Activated T-cell treated with anti-CD3 and anti-CD28 coated beads, Interleukin-2, amount 50 U/mL, for 4 hours (primary cell): ENCODE measurements at places on chromosomes 5 and 9. TPM values are rescaled to one million over a fixed set of nuclear protein-coding genes. Genes with fewer than 3 reads are reported as not detected.
A peak's percentile ranks its signal among the peaks of the same experiment; 100 is the strongest.

- DNase-seq, result no peak
Measured at GRCh38 chr5:5295351-5295750, 127.1 kb upstream of the ICE1 start.

DNA sequence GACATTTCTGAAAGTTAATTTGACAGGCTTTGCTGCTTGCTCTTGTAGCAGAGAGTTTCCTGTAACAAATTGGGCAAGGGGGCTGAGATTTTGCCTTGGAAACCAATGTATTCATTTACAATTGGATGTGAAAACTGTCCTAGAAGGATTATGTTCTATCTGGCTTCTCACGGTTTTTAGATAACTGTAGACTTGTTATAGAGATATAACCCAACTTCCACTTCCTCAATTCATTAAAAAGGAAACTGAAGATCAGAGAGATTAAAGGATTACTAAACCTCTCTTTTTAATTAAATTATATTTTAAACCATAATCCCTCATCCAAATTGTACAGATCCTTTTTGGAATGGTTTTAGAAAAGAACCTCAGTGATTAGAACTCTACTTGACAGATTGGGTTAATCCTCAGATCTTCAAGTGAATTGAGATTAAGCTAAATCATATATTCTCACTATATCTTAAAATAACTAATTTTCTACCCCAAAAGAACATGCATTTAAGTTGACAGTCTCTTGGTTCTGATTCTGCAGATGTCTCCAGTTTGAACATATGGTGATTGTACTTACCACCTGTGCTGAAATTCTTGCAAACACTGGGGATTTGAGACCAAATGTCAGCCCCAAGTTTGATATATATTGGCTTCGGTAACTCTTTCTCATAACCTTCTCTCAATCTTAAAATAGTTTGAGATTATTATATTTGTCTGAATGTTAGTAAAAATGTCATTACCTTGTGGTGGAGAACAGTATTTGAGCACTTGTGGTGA is 130.1 kb upstream of the C9orf72 start:
- DNase-seq, result no peak

DNA sequence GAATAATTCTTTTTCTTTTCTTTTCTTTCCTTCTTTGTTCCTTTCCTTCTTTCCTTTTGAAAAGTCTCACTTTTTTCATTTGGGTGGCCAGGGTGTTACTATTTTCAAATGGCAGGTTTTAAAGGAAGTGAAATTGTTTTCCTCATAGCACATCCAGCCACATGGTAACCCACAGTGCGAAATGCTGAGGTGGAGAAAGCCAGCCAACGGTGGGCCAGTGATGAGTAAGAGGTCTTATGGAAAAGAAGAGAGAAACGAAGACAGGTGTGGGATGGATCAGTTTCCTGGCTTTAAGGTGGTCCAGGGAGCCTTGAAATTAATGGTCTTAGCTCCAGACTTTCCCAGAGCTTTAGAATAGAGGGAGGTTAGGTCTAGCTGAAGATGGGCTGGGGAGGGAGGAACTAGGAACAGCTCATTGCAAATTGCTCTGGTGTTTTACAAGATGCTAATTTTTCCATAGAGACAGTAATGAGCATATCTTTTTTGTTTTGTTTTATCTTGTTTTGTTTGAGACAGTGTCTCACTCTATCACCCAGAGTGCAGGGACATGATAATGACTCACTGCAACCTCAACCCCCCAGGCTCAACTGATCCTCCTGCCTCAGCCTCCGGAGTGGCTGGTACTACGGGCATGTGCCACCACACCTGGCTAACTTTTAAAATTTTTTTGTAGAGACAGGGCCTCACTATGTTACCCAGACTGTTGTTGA is 17.8 kb downstream of the ITK start:
- peak; percentile 60 for DNase-seq

DNA sequence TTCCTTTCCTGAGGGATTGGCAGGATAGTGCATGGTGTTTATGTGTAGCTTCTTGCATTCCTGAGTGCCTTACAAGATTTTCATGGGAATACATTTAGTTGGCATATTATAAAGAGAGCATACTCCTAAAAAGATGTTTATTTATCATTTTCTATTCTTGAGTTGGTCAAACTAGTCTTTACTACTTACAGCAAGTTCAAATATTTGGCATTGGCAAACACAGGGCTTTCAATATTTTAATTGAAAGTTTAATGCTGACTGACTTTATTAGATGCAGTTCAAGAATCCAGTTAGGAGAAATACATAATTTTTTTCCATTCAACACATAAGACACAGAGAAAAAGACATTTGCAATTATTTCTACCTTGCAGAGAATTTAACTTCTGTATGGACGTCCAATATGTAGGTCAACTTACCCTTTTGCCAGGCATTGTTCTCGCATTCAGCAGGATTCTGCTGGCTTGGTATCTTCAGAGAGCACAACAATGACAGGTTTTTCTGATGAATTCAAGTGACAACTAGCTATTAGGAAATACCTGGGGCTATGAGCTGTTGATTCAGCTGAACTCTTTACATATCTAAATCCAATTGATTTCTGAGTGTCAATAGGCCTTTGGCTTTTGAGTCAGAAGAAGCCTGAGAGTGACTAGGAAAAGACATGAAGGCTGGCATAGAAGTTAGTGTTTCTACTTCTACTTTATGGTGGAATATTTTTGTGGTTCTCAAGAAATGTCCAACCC is 129.6 kb downstream of the LURAP1L start:
- no peak for DNase-seq

DNA sequence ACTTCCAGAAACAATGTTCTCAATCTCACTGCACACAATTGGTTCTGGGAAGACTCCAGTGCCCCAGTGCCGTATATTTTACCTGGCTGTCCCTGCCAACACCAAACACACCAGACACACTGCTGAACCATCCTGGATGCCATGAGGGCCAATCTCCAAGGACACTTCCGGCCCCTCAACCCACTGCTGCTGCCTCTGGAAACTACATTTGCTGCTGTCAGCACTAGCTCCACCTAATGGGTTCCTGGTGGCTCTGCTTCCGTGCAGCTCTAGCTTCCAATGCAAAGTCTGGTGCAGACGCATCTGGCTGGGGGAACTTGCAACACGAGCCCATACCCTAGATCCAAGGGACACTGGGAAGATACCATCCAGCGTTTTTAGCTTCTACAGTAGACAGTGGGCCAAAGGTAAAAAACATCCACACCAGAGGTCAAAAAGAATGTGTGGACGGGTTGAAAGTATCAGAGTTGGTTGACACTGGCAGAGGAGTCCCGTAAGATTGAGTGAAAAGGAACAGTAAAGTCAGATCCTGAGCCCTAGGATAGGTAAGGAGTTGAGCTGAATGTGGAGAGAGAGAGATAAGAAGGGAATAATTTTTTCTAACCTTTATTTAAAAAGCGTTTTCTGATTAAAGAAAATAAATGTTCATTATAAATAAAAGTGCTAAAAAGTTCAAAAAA is 99.7 kb upstream of the KIF2A start:
- DNase-seq, result no peak

DNA sequence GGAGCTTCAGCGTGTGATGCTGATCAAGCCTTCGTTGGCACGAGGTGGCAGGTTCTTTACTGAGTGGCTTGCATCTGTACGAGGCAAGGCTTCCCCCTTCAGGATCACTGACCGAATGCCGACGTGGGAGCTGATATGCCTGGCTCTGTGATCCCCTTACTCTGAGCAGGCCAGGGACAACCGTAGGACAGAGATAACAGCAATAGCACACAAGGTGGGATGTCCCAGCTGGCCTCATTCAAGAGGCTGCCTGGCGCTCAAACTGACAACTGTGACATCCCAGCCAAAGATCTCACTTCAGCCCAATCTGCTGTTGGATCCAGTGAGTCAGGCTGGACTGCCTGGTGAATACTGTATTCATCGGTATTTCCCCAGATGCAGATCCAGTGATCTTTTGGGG is 199.4 kb upstream of the PANK3 start:
- DNase-seq, result no peak

DNA sequence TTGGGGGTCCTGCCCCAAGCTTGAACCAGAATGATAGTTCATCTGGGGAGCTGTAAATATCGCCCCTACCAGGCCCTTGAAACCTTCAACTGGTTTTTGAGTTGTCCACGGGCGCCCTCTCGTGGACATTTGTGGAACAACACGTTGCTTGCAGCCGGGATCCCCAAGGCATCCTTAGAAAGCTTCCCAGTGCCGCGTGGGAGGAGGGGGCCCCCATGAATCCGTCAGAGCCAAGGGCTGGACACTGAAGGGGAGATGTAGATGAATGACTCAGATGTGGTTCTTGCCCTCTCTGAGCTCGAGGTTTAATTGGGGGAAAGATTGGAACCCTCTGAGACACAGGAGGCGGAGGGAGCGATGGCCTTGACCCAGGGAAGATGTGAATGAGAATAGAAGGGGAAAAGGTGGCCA is 31.8 kb upstream of the ORM1 start:
- DNase-seq, result peak; percentile 68

GRCh38 chr9:126431077-126431742 is 104.6 kb downstream of the MVB12B start:
- DNase-seq, result no peak

GRCh38 chr9:81814401-81814793 is 113.8 kb upstream of the SPATA31D4 start:
- DNase-seq, result no peak

GRCh38 chr5:126849101-126849678 is 72.3 kb downstream of the LMNB1 start:
- no peak for DNase-seq

DNA sequence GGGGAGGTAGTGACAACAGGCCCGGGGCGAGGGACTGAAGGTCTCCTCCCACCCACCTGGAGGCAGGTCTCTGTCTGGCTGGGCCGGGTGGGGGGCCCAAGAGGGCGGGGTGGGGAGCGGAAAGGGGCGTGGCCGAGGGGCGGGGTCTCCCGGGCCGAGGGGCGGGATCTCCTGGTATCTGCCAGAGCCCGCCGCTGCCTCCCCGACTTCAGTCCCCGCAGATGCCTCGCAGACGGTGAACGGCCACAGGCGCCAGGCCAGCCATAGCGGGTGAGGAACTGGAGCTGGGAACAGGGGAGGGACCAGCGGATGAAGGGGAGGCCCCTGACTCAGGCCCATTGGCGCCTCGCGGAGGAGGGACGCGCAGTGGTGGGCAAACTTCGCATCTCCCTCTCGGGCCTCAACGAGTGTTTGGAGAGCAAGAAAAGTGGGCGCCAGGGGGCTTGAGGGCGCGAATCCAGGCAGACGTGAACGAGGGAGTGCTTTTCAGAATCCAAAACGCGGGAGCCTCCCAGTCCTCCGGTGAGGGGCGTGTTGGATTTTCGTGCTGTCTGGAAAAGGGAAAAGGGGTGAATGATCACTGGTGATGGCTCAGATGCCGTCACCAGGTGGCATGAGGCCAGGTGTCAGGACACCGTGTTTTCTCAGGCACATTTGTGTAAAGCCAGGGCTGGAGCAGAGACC is at the start of gene ADGRD2:
ADGRD2 (plus strand) TSS at position 211 of the 684 bp plus-strand sequence. CDS start 1,216 bp downstream, outside the sequence.
- DNase-seq, result no peak

DNA sequence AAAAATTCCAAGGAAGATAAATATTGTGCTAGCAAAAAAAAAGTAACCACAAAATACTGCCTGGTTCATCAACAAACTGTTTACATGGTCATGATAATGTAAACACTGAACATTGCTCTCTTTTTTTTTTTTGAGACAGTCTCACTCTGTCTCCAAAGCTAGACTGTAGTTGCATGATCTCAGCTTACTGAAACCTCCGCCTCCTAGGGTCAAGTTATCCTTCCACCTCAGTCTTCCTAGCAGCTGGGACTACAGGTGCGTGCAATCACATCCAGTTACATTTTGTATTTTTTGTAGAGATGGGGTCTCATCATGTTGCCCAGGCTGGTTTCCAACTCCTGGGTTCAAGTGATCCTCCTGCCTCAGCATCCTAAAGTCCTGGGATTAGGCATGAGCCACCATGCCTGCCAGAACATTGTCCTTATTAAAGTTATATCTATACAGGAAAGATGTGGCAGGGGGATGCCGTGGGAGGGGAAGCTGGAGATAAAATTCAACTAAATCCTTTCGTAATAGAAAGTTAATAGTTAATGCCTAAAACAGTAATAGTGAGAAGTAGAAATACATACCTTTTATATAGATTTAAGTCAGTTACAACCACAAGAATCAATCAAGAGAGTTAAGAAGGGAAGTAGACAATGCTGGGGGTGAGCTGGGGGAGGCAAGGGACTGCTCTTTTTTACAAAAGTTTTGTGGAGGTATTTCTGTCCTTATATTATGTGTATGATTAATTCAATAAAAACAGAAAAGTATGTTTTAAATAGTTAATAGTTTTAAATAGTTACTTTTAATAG is 52.3 kb downstream of the RGMB start:
- no peak for DNase-seq

The BNC2 gene
- total RNA-seq, result 0.25 TPM

The PHYKPL gene
- 46.7 TPM for total RNA-seq

The PRRX2 gene
- 0.50 TPM for total RNA-seq

The PHF24 gene
- total RNA-seq, result 0.08 TPM

The LHX6 gene
- 0.11 TPM for total RNA-seq

The MFAP3 gene
- 17.1 TPM for total RNA-seq

The FGFR4 gene
- 0.98 TPM for total RNA-seq
